ENCODE measurements at places on chromosomes 13 and 19. TPM values are rescaled to one million over a fixed set of nuclear protein-coding genes. Genes with fewer than 3 reads are reported as not detected.
A peak's percentile ranks its signal among the peaks of the same experiment; 100 is the strongest.

DNA sequence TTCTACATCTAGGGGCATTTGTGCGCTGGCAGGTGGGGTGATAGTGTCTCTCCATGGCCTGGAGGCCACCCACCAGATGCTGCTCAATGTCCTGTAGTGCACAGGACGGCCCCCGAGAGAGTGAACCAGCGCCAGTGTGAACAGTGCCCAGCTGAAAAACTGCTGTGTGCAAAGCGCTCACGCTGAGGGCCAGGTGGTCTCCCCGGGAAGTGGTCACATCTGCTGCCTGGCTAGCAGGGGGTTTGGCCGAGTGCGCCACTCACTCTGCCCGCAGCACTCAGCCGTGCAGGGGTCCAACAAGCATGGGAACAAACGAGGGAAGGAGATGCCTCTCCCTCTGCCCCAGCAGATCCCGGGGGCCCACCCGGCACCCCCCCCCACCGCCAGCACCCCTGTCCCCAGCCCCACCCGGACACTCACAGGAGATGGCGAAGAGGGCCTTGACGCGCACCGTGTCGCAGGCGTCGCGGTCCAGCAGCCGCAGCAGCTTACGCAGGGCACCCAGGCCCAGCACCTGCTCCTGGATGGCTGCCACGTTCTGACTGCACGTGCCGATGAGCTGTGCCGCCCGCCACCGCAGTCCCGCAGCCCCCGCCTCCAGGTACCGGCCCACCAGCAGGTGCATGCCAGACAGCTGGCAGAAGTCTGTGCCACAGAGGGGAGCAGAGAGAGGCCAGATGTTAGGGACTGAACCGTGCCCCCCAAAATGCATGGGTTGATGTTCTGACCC, 5.8 kb downstream of the HSPBP1 start:
- H3K4me1 ChIP-seq, result peaks cover 2% of the 10 kb centered on the region
- no peak overlapping the region for H3K27ac ChIP-seq
- no peaks in the 10 kb centered on the region for H3K27me3 ChIP-seq
- peaks cover 6% of the 10 kb centered on the region for H3K36me3 ChIP-seq
- H3K4me3 ChIP-seq, result no peak overlapping the region

DNA sequence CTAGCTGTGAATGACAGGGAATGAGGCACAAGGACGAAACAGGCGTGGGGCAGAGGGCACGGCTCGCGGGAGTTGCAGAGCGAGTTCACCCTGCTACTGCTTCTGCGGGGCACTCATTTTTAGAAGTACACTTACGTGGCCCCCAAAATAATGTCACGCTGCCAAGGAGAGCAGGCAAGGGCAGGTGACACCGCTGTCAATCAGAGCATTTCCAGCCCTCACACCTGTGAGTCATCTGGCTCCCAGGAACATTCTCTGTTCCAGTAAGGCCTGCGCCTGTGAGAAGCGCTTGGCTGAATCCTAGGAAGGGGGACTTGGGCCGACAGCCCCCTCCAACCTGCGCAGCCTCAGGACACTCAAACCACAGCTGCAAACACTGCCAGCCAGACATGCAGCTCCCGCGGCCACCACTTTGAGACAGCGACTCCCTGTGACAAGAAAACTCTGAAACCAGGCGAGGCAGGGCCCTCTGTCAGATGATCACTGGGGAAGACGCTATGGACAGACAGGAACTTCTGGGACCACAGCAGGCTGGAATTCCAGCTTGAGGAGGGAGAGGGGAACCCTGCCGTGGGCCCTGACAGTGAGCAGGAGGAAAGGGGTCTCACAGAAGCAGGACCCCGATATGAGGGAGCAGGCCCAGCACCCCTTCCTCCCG, 12.7 kb downstream of the DOT1L start:
- DNase-seq, result peak; percentile 80
- peaks cover 4% of the 10 kb centered on the region for H3K4me1 ChIP-seq
- no peaks in the 10 kb centered on the region for H3K27me3 ChIP-seq
- H3K27ac ChIP-seq, result no peak overlapping the region

GRCh38 chr13:30216111-30216510, 91.2 kb downstream of the KATNAL1 start:
- DNase-seq, result no peak
- H3K4me3 ChIP-seq, result no peak overlapping the region
- H3K27ac ChIP-seq, result no peak overlapping the region

DNA sequence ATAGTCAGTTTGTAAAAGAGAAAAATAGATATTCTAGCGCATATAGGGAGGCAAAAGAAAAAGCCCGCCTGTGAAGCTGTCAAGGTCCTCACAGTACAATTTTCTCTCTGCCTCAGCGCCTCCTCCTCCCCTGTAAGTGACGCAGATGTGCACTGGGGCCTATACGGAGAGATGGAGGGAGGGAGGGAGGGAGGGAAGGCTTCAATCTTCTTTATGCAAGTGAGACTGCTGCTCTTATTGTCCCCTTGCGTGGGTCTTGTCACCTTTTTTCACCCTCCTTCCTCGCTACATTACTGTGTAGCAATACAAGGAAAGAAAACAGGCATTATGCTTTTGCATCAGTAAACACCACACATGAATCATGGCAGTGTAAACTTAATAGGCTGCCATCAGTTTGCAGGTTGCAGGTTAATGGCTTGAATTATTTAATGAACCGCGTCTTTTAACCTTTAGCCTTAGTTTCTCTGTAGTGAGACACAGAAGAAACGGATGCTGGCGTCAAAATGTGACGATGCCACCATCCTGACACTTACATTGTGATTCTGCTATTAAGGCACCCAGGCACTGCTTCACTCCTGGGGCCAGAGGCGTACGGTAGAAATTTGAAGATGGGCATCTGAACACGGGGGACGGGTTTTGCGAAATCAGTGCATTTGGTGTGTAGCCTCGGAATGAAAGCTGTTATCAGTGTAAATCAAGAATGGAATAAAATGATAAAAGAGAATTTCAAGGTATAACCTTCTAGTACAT, at the start of gene KLHL1:
Gene KLHL1 (minus strand): TSS at position 97 of the 750 bp plus-strand sequence. CDS start 753 bp downstream, outside the sequence.
- H3K36me3 ChIP-seq, result no peaks in the 10 kb centered on the region
- no peak within 1 kb of the TSS for H3K27ac ChIP-seq
- no peaks in the 10 kb centered on the region for H3K4me1 ChIP-seq
- H3K4me3 ChIP-seq, result no peak within 1 kb of the TSS
- DNase-seq, result no peak

The THSD8 gene
- not detected for total RNA-seq

The CD22 gene
- not detected for total RNA-seq

The FPR1 gene
- total RNA-seq, result 4.4 TPM

The ERICH4 gene
- total RNA-seq, result not detected

The CGB5 gene
- total RNA-seq, result not detected

The NLRP7 gene
- total RNA-seq, result not detected

The WDR88 gene
- not detected for total RNA-seq

All from osteoblast (primary cell).